ENCODE measurements at places on chromosomes 13 and 19.

- no peak for DNase-seq
Measured at GRCh38 chr19:40692212-40692551, 1.7 kb upstream of the NUMBL start.

DNA sequence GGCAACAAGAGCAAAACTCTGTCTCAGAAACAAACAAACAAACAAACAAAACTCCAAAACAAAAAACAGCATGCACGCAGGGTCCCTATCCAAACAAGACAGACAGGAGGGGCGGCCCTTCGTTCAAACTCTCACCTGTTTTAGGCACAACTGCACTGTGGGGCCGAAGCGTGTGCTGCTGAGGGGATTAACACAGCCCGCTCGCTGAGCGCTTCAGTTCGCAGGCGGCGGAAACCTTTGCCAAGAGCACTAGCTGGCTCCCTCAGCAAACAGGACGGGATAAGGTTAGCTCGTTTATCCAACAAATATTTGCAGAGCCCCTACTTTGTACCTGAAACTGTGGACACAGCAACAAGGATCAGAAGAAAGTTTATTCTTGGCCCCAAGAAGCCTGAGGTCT is 1.6 kb upstream of the ADPRHL1 start:
- no peak for DNase-seq

GRCh38 chr19:44796701-44797115 is 12.2 kb upstream of the BCAM start:
- DNase-seq: no peak

DNA sequence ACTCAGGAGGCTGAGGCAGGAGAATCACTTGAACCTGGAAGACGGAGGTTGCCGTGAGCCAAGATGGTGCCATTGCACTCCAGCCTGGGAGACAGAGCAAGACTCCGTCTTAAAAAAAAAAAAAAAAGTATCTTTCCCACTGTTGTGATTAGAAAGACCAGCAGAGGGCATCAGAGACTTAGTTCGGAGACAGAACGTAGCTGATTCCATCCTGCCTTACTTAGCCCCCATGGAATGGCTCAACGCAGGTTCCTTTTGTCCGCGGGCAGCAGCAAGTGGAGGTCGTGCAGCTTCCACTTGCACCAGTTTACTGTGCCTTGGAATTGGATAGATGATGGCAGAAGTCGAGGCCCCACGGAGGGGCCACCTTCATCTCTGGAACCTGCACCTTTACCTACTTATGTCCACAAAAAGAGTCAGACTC is 8.1 kb downstream of the TIMM29 start:
- DNase-seq: peak; percentile 81

- DNase-seq: no peak
Measured at GRCh38 chr19:6209680-6210079, 70.1 kb downstream of the MLLT1 start.

GRCh38 chr19:584240-585001 is 5.3 kb upstream of the HCN2 start:
- DNase-seq: peak; percentile 64

- no peak for DNase-seq
Measured at GRCh38 chr13:30115257-30115600, 192.1 kb downstream of the KATNAL1 start.

GRCh38 chr19:58561373-58562121 is 3.1 kb upstream of the UBE2M start:
- no peak for DNase-seq

GRCh38 chr13:29050719-29051118 is 230.6 kb downstream of the MTUS2 start:
- DNase-seq: peak; percentile 11

GRCh38 chr19:15640294-15640903 is at the start of gene CYP4F3:
Gene CYP4F3, plus strand, starts transcription at chr19:15640897. Its CDS starts 519 bp downstream, at chr19:15641416.
- DNase-seq: peak; percentile 57

Data from NB4 (cell line).